ENCODE measurements at places on chromosomes 5 and 9.

DNA sequence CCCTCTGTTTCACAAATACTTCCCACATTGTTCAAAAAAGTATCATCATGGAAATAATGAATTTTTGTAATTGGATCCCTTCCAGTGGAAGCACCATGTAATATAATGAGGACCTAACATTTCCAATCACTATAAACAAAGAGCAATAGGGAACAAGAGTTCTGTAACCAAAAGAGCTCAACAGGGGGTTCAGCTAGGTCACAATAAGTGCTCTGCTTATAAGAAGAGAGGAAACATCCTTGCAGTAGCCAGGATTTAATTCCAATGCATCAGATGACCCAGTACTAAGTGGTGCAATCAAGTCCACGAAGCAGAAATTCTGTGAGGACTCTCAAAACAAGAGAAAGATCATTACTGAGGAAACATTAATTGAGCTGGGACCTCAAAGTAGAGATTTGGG lies 5.9 kb downstream of the SERINC5 start:
- no peak for DNase-seq

DNA sequence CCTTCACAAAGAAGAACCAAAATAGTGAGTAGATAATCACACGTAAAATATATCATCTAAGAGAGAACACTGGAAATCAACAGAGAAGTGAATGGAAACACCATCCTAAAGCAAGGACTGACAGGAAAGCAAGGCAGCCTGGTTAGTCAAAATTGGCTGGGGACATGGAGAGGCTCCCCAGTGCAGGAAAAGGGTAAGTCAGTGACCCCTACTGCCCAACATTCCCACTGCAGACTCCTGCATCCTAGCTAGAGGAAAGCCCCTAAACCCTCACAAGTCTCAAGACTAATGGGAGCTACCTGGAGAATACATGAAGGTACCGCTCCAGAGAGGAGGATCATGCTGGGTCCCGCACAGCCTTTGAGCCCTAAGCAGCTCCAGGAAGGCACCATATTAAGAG lies 60.1 kb downstream of the ZDHHC21 start:
- DNase-seq, result no peak

- DNase-seq, result no peak
Observed at GRCh38 chr5:6687505-6687904, 25.7 kb upstream of the TENT4A start.

- DNase-seq, result no peak
Observed at GRCh38 chr9:112884101-112884500, 6.6 kb downstream of the SLC46A2 start.

DNA sequence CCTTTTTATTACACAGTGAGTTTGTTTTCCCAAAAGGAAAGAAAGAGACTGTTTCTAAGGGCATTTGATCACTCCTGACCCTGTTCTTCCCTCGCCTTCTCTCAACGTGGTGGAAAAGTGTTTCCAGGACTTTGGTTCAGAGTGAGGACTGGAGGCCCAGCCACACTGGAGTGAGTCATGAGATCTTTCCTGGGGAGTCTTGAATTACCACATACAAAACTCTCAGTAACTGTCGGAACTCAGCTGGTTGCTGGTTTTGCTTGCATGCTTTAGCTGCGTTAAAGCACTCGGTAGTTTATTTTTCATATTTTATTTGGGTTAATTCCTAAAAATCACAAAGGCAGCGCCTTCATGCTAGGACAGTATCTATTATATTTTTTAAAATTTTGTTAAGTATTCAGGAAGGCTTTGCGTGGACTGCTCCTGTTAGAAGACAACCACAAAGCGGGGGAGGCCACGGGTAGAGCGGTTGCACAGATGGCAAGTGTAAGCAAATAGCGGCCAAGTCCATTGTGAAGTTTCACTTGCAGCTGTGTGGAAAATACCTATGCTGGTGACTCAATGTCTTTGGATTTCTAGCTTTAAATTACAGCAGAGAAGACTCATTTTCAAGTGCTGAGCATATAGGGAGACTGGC lies 77.7 kb downstream of the ARSB start:
- DNase-seq, result no peak

DNA sequence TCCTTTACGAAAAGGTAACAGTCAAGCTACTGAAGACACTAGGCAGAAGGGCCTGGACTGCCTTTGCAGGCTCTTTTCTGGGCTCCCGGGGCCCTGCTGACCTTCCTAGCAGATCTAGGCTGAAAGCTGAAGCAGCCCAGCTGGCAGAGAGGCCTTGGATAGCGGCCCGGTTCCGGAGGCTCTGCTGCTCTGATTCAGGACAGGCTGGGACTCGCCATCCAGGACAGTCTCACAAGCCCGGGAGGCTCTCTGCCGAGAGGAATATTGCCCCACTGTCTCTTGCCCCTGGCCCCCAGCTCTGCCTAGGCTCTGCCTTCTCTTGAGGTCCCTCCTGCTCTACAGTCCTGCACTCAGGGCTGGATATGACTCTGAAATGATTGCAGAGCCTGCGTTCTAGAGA lies 67.8 kb downstream of the PSD2 start:
- DNase-seq, result no peak

DNA sequence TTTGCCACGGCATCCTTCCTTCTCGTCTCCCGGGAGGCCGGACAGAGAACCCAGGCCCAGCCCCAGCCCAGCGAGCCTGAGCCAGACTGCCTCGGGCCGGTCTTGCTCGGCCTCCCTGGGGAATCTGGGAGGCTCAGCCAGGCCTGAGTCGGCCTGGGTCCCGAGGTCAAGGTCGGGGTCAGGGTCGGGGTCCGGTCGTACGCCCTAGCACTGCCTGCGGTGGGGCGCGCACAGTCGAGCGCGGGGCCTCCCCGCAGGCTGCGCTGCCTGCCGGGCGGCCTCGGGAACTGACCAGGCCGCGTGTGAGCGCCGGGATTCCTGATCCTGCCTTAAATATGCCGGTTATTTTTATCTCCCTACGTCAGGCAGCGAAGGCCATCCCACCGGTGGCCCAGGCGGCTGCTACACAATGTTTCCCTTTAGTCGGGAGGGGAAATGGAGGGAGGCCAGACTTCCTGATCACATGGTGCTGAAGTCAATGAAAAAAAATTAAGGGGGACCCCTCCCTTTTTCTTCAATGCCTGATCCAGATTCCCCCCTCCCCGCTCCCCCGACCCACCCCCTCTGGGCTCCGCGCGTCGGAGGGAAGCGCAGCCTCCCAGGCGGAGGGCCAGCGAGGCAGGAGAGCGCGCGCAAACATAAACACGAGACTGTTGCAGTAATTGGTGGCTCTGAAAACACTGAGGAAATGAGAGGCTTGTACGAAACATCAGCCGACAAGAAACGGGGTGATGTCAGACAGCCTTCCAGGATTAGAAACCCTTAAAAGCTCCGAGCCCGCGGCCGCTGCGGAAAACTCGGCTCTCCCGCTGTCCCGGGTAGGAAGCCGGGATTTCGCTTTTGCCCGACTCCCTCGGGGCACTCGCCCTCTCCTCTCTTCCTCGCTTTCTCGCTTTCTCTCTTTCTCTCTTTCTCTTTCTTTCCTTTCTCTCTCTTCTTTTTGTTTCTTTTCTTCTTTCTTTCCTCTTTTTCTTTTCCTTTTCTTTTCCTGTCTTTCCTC lies 148.2 kb upstream of the KLF4 start:
- no peak for DNase-seq

- DNase-seq, result peak; percentile 69
Observed at GRCh38 chr5:175202463-175203068, 241.4 kb downstream of the DRD1 start.

DNA sequence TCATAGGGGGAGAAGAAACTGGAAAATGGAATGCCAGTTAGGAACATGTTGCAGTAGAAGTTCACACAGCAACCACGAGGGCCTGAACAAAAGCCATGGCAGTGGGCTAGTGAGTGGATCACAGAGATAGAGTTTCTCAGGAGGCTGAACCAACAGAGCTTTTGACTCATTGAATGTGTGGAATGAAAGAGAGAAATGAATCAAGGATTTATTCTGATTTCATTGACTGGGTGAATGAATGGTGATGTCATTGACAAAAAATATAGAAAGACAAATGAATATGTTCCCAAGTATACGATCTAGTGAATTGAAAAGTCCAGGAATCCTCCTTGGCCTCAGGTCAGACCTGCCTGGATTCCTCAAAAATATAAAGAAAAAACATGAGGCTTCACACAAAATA lies 99.2 kb downstream of the ZNF462 start:
- DNase-seq, result no peak

- DNase-seq, result no peak
Observed at GRCh38 chr9:103761466-103761865, 332.6 kb upstream of the SMC2 start.

- DNase-seq, result no peak
Observed at GRCh38 chr5:14726066-14726838, 61.7 kb downstream of the OTULIN start.

- no peak for DNase-seq
Observed at GRCh38 chr9:16257604-16258003, 612.9 kb downstream of the BNC2 start.

GRCh38 chr9:130682421-130683121 lies 11.0 kb upstream of the EXOSC2 start:
- peak; percentile 78 for DNase-seq

DNA sequence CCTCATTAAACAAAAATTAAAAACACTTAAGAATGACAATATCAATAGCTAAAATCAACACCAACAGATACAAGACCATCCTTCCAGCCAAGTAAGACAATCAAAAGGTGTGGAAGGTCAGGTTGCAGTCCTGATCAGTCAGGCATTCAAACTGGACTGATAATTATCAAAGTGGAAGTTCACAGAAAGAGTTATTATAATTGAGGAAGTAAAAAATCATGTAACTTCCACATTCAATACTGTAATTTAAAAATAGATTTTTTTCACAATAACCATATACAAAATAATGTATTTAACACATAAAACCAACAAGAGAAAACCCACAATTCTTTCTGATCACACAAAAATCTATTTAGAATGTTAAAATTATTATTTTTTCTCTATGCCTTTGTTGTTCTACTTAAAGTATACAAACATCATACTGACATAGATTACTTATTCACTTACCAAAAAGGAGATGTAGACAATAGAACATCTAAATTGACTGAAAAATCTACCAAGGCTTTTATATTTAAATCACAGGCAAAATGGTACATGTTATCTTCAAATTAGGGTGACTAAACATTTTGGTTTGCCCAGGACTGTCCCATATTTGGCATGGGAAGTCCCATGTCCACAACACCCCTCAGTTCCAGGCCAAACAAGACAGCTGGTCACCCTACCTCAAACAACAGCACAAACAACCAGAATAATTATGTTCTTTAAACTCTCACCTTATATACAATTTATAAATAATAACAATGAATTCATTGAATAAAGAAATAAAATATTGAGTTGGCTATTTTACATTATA lies 142.5 kb upstream of the SLC24A2 start:
- no peak for DNase-seq

GRCh38 chr9:92266486-92266885 lies 27.0 kb downstream of the IARS1 start:
- no peak for DNase-seq

- DNase-seq, result no peak
Observed at GRCh38 chr9:95516734-95517558, at the start of gene PTCH1. Gene PTCH1, minus strand, starts transcription at chr9:95516971.

GRCh38 chr5:143442385-143442784 lies 38.9 kb upstream of the NR3C1 start:
- no peak for DNase-seq

GRCh38 chr5:30041291-30041690 lies 1152.2 kb upstream of the CDH6 start:
- no peak for DNase-seq

DNA sequence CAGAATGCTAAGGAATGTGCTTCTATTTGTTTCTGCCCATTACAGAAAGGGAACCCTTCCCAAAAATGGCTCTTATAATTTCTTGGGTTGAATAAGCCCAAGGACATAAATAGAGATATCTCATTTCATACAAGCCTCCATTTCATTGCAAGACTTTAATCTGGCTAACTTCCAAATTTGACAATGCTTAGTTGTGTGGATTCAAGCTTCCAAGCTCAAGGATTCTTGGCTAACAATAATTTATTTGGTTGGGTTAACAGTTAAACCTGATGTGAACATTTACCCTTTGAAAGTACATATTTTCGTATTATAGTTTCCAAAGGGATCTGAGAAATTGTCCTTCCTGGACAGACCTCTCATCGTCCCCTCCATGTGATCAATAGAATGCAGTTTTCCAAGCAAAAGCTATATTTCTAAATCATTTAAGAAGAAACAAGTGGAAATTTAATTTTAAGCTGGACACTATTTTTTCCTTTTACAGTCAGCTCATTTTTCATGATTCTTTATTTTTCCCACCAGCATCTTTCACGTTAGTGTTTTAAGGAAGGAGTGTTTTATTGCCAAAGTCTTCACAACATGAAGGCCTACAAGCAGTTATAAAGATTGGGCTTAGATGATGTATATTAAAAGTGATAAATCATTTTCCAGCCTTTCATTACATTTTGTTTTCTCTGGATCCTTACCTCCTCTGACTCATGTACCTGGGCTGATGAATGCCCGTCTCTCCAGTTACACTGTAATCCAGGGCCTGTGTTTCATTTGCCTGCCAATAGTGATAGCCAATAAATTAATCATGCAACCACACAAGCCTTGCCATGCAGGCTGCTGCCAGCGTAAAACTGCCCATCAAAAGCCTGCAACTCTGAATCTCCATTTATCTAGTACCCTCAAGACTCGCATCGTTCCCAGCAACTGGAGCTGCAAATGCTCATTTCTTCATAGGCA lies 176.7 kb downstream of the NTRK2 start:
- DNase-seq, result no peak

- no peak for DNase-seq
Observed at GRCh38 chr5:100790170-100790665, 112.9 kb downstream of the ST8SIA4 start.

GRCh38 chr5:71681296-71681695 lies 37.8 kb upstream of the CARTPT start:
- DNase-seq, result no peak

DNA sequence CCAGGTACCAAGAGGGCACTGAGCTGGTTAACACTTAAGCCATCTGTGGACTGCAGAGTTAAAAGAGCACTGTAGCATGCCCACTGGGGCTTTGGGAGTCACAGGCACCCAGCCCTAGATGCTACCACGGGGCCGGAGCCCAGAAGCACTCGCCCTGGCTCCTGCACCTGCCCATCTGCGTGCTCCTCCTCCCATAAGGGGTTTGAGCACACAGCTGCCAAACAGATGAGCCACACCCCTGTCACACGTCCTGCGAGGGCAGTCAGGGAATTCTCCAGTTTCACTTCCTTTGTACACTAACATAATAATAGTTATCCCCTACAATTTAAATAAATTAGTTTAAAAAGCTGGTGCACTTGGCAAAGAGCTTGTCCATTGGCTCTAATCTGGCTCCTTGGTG lies 4.5 kb upstream of the PCA3 start:
- DNase-seq, result peak; percentile 73

DNA sequence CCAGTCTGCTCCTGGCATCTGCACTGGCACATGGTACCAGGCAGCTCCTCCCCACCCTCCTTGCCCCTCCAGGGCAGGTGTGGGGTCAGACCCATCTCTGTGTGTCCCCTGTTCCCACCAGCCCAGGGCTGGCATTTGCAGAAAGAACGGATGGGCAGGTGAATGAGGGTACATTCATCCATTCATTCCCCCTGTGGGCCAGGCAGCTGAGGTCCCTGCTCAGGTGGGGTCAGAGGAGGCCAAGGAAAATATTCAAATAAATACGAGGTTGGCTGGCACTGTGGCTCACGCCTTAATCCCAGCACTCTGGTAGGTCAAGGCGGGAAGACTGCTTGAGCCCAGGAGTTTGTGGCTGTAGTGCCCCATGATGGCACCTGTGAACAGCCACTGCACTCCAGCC lies 25.0 kb upstream of the PHYKPL start:
- no peak for DNase-seq

- DNase-seq, result no peak
Observed at GRCh38 chr5:43352131-43352530, 38.9 kb upstream of the HMGCS1 start.
